Suppressor macrophage treated with lipopolysaccharide for 4 hours (primary cell): ENCODE measurements at places on chromosomes 12 and 14.
A peak's percentile ranks its signal among the peaks of the same experiment; 100 is the strongest.

- DNase-seq = no peak
Measured at GRCh38 chr12:3700861-3701260, 52.0 kb downstream of the CRACR2A start.

DNA sequence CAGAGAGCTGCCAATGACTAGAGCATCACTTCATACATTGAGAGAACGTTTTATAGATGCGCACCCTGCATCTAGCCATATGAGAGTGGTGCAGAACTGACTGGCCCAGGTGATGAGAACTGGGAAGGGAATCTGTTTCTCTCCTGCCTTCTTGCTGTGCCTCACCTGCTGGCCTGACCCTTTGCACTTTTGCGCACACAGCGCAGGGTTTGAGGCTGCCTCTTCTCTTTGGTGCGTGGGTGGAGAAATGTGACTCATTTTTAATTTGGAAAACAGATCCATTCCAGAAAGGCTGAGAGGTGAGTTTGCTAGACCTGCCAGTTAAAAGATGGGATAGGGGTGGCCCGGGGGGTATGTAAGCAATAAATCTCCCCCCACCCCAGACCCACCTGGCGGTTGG is 453 bp upstream of the ESRRB start:
- no peak for DNase-seq

GRCh38 chr12:121668750-121669520 is 519 bp downstream of the MORN3 start:
- peak; percentile 63 for DNase-seq

DNA sequence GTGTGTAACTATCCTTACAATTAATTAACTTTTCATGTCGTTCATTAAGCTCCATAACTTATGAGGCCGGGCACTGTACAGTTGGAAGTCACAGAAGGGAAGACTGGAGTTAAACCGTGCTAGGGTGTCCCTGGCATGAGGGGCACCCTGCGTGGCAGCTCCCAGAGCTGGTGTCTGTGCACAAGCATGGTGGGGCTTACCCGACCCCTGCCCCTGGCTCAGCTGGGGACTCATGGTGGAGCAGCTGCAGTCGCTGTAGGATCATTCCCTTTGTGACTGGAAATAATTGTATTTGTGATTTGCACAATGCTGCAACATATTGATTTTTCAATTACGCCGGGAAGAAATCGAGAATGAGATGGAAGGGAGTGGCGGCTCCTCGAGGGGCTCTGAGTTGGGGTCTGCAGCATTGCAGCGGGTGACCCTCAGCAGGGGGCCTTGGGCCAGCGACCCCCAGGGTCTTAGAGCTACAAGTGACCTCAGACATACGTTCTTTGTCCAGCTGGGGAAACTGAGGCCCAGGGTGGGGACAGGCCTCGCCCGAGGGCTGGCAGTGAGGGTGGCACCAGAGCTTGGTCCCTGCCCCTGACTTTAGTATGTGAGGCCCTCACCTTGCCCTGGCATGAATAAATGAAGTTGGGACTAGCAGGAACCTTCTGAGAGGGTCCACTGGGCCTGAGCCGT is 125.4 kb downstream of the KIF26A start:
- no peak for DNase-seq
